Right atrium auricular region (tissue), 2 donors: ENCODE measurements at places on chromosomes 1 and 21.

GRCh38 chr1:77164434-77164944 lies 54.7 kb downstream of the PIGK start:
- DNase-seq: no peak

DNA sequence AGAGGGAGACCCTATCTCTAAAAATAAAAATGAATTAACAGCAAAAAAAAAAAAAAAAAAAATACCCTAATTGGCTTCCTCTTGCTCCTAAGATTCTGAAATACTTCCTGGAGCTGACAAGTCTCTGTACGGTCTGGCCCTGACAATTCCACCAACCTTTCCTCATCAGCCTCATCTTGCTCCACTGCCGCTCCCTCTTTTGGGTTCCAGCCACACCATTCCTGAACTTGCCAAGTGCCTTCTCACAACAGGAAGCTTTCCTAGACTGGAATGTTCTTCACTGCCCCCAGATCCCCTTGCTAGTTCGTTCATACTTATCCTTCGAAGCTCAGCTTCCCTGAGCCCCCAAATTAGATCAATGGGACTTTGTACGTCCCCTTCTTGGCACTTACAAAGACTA lies 37.0 kb downstream of the AKNAD1 start:
- no peak for DNase-seq

DNA sequence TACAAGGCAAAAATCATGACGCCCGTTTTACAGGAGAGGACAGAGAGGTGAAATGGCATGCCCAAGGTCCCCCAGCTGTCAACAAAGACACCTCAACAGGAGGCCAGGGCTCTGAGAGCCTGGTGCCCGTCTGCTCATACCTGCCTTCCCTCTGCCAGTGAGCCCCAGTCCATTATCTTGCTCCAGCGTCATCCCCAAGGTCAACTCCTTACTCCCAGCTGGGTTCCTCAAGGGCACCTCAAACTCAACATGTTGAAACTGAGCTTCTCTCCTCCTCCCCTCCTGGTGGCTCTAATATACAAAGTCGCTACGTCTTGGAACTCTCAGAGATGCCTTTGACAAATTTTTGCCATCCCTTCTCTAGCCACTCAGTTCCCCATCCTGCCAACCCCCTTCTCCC lies 3.2 kb downstream of the PBXIP1 start:
- no peak for DNase-seq

DNA sequence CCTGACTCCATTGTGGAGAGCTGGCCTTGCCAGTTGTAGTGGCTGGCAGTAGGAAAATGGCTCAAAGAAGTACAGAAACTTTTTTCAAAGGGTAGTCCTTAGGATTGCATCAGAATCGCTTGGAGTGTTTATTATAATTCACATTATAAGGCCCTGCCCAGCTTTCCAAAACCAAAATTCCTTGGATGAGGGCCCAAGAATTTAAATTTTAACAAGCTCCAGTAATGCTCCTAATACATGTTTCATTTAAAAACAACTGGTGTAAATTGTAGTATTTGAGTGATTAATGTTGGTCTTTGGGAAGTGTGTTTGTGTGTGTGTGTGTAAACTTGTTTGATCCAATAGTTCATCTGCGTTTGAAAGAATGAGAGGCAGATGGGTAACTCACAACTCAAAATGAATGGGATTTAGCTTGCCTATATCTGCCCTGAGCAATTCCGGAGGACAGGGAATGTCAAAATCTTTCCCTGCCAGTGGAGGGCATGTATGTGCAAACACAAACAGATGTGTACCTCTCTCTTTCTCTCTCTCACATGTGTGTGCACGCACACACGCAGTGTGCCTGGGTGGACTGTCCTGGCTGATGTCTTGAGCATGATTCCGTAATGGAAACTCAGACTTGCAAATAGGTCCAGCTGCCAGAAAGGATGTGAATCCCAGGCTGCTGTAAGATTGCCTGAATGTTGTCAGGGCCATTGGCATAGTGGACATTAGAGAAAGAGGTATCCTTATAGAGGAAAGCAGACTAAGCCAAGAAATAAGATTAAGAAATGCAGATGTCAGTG lies 293.1 kb downstream of the LMX1A start:
- no peak for DNase-seq

GRCh38 chr1:81563632-81564031 lies 237.1 kb upstream of the ADGRL2 start:
- no peak for DNase-seq

GRCh38 chr1:78745111-78745510 lies 95.5 kb downstream of the IFI44 start:
- no peak for DNase-seq

- DNase-seq: no peak
Measured at GRCh38 chr1:87064986-87065385, 150.6 kb downstream of the HS2ST1 start.

- DNase-seq: no peak
Measured at GRCh38 chr1:34164771-34165391, at the start of gene CSMD2. CSMD2 (minus strand) TSS chr1:34165230; CDS start chr1:34165097, 133 bp downstream.

GRCh38 chr1:153779781-153780541 lies 4.8 kb downstream of the SLC27A3 start:
- DNase-seq: no peak

DNA sequence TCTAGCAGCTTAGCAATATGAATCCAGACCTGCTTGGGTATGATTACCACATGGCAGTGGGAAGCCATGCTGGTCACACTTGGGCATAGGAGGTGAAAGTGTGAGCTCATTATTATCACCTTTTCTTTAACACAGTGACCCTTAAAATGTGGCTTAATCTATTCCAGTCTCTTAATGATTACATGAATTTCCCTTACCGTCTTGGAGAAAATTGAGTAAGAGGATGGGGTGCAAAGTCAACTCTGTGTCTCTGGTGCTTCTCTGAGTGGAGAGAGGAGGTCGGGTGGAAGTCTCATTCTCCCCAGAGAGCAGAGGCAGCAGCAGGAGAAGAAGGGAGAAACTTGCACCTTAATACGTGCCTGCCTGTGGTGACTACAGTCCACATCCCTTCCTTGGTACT lies 91.3 kb downstream of the FGGY start:
- no peak for DNase-seq

DNA sequence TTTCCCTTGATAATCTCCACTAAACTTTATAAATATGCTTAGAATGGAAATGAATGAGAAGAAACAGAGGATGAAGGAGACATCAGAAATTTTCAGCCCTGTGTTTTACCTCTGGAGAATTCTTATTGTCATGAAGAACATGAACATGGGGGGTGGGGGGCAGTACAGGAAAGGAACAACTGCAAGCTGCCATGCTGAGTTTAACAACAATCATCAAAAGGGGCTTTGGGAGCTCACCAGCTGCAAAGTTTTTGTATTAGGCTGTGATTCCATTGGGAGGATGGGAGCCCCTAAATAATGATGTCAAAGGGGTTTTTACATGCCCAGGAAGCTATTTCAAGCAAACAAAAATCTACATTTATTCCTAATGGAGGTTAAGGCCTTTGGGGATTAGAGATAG lies 103.3 kb downstream of the AKT3 start:
- DNase-seq: no peak

DNA sequence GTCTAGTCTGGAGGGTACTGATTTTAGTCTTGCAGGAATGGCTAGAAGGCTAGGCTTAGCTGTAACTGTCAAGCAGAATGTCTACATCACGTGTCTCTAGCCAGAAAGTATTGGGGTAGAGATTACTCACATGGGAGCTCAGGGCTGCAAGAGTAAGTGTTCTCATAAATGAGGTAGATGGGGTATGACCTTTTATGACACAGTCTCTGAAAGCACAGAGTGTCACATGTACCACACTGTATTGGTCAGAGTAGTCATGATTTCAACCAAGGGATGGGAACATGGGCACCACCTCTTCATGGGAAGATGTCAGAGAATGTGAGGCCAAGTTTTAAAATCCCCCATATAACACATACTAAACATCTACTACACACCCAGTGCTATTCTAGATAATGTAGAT lies 2.9 kb downstream of the FYB2 start:
- DNase-seq: no peak

DNA sequence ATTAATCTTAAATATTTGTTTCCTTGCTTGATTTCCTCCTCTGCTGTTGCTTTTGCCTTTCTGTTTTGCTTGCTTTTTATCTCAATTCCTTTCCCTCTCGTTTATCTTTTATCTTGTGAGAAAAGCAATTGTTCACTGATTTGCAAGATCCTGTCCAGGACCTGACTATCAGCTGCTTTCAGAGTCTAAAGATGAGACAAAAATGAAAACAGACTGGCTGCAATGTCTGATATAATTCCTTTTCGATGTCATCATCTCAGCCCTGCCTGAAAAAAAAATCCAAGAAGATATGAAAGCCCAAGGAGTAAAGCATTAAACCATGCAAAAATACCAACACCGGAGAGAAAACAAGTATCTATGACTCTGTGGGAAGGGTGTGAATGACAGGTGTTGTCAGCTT lies 225.5 kb downstream of the PATJ start:
- DNase-seq: no peak

DNA sequence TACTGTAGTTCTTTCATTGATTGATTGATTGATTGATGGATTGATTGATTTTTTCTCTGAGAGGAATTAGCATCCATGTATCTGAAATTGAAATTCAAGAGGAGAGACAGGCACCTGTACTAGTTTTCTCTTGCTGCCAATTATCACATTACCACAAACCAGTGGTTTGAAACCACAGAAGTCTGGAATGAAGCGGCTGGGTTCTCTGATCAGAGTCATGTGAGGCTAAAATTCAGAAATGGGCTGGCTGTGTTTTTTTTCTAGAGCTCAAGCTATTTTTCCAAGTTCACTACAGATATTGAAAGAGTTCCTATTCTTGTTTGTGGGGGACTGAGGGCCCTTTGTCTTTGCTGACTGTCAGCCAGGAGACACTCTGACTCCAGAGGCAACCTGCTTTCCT lies 10.0 kb downstream of the NBPF3 start:
- no peak for DNase-seq

GRCh38 chr1:234427950-234428646 lies 50.9 kb downstream of the TARBP1 start:
- no peak for DNase-seq

- DNase-seq: peak; percentile 92
Measured at GRCh38 chr1:39954870-39955546, at the start of gene MFSD2A. MFSD2A (plus strand) TSS chr1:39955145; CDS start chr1:39955293, 148 bp downstream.

DNA sequence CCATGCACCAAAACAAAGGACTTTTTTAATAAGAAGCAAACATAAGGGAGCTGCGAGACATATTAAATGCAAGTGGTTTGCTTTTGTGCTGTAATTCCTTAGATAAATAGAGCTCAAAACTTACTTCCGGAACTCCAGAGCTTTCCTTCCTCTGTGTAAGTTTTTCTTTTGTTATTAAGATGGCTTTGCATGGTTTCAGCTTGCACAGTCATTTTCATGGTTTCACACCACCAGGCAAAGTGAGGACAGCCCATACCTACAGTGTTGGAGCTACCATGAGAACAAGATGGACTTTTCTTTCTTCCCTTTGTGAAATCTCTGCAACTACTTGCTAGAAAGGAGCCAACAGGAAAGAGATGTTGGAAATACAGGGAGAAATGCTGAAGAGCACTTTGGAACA lies 368.0 kb downstream of the SETD4 start:
- DNase-seq: no peak

DNA sequence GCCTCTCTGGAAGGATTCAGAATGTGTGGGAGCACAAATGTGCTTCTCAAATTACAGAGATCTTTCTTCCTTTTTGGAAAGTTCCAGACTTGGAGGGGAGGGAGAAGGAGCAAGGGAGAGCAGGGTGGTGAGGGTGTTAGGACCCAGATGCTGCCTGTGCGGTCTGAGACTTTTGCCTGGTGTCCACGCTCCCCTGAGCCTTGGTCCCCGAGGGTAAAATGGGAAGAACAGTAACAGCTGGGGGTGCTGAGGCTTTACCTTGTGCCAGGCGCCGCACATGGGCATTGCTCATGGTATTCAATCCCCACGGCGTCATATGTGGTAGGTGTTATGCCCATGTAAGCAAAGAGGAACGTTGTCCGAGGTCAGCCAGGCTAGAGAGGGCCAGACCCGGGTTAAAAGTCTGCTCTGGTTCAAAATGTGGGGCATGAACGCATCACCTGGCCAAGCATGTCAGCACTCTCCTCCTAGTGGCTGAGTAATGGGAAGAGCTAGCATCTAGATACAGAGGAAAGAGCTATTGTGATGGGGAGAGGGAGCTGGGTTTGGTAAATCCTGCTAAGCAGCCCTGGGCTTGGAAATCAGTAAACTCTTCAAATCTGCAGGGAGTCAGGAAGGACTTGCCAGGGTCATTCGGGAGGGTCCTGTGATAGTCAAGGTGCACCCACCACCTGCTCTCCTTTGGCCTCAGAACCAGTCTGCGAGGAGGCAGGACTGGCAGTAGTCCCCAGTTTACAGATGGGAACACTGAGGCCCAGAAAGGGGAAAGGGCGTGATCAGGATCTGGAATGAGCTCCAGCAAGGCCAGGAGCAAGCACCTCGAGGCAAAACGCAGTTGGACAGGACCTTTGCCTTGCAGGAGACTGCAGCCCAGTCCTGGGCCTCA lies 4.5 kb upstream of the RUNX3 start:
- DNase-seq: no peak

- DNase-seq: no peak
Measured at GRCh38 chr1:214446772-214447556, 104.4 kb downstream of the PTPN14 start.

GRCh38 chr1:167499664-167500101 lies 18.6 kb downstream of the CD247 start:
- no peak for DNase-seq

DNA sequence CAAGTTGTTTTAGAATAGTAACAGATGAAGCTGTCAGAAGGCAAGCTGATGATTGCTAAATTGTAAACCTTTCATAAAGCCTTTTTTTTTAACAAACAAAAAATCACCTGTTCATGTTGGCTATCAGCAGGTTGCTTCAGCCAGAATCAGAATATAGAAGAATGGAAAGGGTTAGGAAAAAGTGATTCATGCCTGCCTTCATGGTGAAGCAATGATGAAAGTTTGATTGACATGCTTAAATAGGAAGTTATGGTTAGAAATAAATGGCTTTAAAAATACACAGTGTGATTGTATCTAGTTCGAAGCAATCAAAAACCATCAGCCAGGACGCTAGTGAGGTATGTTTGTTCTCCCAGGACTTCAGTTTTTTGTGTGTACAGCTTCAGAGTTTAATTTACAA lies 37.9 kb downstream of the GABPA start:
- DNase-seq: no peak

- DNase-seq: no peak
Measured at GRCh38 chr1:234692966-234693580, 83.1 kb upstream of the IRF2BP2 start.

DNA sequence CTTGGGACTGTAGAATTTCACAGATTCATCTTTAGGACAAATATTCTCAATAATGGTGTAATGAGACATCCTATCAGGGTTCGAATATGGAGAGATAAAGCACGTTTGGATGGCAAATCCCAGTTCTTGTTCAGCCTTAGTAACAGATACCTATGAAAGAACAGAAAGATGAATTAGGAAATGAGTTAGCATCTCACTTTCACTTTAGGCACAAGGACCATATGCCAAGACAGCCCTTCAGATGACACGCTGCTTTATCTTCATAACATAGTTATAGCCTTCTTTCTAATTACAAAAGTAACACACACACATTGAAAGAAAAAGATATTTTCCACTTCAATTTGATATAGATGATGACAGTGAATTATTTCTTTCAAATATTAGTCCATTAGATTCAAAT lies 173.6 kb downstream of the TGFBR3 start:
- DNase-seq: no peak

- DNase-seq: no peak
Measured at GRCh38 chr1:173447224-173447623, 29.9 kb upstream of the PRDX6 start.
